ENCODE measurements at places on chromosomes 7 and 10.

DNA sequence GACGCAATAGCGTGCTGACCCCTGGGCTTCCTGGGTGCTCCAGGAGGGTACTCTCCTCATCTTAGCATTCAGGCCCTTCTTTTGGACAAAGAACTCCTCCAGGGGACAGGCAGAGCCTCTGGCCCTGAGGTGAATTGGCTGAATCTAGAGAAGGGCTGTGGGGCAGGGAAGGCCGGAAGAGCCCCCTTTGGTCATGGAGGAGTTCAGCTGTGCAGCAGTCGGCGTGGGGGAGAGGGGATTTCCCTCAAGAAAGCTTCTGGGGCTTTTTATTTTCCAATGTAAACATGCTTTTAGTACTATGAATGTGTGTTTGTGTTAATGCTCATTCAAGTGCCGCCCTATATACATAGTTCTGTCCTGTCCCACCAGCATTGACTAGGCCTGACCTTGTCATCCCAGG, 38.8 kb downstream of the FIGNL1 start:
- DNase-seq = no peak

- no peak for DNase-seq
Measured at GRCh38 chr10:30433306-30433729, 666 bp upstream of the MAP3K8 start.

DNA sequence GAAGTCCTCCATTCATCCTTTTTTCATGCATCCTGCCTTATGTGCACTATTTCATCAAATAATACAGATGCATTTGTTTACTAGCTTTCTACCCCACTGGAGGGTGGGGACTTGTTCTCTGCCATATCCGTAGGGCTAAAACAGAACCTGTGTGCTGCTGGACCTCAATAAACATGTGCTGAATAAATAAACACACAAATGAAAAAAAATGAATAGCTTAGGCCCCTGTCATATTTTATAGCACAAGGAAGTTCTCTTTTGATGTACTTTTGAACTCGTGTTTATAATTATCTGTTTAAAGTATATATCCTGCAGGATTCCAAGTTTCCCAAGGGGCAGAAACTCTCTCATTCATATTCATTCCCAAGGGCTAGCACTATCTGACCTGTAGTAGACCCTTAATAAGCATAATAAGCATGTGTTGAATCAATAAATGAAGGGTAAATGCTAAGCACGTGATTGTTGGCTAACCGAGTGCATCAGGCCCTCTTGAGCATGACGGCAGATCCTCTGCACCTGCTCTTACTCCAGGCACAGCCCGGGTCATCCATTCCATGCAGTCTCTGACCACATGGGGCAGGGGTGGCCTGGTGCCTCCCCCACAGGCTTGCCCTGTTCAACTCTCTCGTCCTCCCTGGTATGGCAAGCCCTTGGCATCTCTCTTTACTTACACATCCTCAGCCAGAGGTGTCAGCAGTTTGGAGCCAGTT, 474.1 kb upstream of the ZMIZ1 start:
- no peak for DNase-seq

GRCh38 chr7:153638821-153639435, 413.3 kb upstream of the DPP6 start:
- no peak for DNase-seq

DNA sequence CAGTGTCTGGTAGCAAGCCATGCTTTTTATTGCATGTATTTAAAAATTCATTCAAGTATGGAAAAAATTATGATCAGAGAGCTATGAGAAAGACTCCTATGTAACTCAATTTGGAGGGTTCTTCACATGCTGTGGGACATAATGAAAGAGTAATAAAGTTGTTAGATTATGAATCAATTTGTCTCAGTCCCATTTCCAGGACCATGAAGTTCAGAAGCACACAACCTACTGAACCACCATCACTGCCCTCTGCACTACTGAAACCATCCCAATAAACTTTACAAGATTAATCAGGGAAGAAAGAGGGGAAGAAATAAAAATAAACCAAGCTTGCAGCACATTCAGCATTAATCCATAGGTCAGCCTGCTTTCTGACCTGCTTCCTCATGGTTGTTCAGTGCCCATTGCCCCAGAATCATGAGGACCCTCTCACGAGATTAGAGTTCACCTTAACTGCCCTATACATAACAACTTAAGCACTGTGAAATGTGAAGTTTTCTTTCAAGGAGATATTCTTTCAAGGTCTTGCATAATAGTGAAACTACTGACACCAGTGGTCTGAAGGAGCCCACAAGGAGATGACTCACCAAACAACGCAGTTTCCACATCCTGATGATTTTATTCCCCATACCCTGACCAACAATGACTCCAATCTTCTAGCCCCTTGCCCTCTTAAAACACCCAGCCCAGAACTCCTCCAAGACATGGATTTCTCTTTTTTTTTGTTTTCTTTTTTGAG, 171.5 kb upstream of the ADCY1 start:
- peak; percentile 78 for DNase-seq

- no peak for DNase-seq
Measured at GRCh38 chr7:97118306-97118917, 914 bp downstream of the SDHAF3 start.

DNA sequence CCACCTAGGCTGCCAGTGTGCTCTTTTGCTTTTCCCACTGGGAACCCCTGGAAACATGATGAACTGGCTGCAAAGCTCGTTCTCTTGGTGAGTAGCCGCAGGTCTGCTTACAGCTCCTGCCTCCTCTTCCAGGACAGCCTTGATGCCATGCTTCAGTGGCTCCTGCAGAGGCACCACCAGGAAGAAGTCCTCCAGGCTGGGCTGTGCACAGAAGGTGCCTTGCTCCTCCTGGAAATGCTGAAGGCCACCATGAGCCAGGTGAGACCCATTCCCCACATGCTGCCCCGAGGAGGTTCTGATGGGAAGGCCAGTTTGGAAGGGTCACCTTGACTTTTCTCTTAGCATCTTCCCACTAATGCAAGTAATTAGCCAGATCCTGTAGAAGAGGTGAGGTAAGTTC, 125.8 kb downstream of the LRRC18 start:
- no peak for DNase-seq

DNA sequence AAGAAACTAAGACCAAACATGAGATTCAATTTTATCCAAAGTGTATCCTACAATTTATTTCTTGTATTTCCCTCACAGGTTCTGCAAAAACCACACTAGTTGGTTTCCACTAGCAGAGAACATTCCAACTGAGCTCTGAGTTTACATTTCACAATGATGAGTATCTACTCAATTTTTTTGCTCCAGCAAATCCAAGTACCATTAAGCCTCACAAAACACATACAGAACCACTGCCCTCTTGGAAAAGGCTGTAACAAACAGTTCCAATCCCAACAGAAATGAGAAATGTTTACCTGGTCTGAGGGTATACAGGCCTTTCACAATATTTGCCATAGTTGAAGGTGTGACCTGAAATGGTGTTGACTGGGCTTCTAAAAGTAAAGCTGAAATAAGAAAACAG, 59.9 kb downstream of the CACUL1 start:
- DNase-seq = no peak

DNA sequence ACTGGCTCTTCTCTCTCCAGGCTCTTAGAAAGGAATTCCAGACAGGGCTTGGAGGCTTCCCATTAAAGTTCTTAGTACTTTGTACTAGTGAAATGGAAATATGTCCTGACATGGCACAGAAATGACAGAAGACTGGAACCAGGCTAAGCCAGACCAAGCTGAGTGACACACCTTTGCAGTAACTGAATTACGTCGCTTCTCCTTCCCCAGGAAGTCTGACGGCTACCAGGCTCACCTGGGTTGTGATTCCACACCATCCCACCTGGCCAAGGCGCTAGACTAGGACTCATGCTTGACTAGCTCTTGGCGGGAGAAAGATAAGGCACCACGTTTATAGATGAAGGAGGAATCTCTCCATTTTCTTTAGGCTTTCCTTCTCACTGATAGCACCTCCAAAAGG, 50.7 kb upstream of the KCNIP2 start:
- no peak for DNase-seq

- DNase-seq = no peak
Measured at GRCh38 chr7:47647181-47647917, 65.4 kb upstream of the TNS3 start.

DNA sequence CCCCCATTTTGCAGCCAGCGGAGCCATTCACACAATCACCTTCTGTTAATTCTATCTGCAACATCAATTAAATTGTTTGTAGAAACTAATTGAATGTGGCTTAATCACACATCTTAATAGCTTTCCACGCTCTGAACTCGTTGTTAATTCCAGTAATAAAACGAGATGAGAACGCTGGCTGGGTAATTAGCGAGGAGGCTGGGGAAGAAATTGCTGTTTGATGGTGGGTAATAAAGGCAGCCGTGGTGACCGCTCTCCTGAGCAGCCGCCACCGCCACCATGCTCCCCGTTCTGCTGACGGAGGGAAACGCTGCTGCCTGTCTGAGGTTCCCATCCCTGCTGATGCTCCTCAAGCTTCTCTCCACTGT, 36.3 kb downstream of the GBX1 start:
- DNase-seq = no peak

- DNase-seq = no peak
Measured at GRCh38 chr7:20270371-20270770, 53.2 kb upstream of the MACC1 start.

DNA sequence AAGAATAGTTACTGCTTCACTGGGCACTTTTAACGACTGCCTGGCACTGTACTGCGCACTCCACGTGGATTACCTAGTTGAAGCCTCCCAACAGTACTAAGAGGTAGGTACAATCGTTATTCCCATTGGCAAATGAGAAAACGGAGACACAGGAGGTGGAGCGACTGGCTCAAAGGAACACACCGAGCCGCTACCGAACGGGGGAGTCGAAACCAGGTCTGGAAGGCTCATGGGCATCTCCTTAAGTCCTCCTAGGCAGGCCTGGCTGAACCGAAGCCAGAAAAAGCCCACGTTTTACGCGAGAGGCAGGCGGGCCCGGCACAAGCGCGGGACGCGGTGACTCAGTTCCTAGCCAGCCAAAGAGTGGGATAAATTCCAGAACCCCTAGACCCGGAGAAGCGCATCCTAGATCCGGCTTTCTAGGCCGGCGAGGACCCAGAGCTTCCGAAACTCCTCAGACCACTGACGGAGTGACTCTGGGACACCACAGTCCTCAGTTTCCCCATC, 472 bp downstream of the PDAP1 start:
- peak; percentile 64 for DNase-seq

- no peak for DNase-seq
Measured at GRCh38 chr7:150432915-150433892, 17.2 kb upstream of the GIMAP8 start.

DNA sequence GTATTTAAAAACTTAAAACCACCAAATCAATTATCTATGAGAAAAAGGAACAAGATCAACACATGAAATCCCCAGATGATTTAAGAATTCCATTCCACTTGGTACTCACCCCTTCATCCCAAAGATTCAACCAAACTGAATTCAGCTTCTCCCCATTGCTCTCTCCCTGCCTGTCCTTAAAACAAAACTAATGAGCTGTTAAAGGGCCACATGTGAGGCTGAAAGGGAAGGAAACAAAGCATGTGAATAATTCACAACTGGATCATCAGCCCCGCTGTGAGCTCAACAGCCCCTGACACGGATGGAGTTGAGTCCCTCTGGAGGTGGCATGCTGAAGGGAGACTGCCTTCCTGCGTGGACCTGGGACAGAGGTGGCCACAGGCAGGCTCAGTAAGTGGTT, 32.9 kb downstream of the VOPP1 start:
- no peak for DNase-seq

DNA sequence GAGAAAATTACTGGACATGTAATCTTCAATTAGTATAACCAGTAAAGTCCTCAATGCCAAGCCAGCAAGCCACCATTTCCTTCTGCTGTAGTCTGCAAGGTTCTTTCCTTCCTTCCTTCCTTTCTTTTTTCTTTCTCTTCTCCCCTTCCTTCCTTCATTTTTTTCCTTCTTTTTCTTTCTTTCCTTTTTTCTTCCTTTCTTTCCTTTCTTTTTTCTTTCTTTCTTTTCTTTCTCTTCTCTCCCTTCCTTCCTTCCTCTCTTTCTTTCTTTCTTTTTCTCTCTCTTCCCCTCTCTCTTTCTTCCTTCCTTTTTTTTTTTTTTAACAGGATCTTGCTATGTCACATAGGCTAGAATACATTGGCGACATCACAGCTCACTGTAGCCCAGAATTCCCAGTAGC, 369.8 kb downstream of the SEMA3D start:
- DNase-seq = no peak

- DNase-seq = no peak
Measured at GRCh38 chr10:49115796-49116508, 630 bp upstream of the VSTM4 start.

DNA sequence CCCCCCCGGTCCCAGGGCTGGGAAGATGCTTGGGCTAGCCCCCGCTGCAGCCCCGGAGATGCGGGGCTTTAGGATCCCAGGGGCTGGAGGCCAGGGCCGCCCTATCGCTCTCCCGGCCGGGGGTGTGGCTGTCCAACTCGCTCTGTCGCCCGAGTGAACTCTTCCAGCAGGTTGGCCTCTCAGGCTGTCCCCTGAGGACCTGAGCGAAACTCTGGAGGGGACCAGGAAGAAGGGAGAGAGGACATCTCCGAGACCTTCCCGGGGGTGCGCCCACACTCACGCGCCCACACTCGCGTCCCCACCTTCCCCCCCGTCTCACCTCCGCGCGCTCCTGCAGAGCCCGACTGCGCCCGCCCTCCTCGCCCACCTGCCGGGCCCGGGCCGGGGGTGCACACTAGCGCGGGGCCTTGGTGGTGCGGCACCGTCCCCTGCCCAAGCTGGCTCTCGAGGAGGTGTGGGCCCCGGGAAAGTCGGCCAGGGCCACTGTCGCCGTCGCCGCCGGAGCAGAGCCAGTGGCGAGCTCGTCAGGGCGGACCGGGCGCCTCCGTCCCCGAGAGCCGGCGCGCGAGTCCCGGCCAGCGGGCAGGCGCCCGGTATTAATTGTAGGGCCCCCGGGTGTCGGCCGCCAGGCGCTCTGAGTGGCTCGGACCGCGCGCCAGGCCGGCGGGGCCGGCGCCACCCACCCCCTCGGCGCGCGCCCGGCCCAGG, 101.7 kb upstream of the SVIL start:
- peak; percentile 61 for DNase-seq

DNA sequence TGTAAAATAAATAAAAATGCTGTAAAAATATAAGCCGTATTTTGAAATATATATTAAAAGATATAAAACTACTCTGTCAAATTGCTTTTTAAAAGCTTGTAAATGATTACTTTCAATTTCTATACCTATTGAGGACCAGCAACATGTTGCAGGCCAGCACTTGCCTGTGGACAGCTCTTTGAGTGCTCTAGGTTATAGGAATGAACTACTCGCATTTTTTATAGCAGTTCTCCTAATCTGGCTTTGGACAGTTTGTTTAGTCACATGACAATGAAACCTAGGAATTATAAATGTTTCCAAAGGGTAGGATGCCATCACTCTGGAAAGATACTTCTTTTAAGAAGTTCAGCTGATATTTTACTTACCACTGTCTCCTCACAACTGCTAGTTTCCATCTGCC, 117.7 kb upstream of the PTPRZ1 start:
- no peak for DNase-seq

GRCh38 chr10:68221196-68221595, 10.7 kb downstream of the ATOH7 start:
- peak; percentile 28 for DNase-seq

DNA sequence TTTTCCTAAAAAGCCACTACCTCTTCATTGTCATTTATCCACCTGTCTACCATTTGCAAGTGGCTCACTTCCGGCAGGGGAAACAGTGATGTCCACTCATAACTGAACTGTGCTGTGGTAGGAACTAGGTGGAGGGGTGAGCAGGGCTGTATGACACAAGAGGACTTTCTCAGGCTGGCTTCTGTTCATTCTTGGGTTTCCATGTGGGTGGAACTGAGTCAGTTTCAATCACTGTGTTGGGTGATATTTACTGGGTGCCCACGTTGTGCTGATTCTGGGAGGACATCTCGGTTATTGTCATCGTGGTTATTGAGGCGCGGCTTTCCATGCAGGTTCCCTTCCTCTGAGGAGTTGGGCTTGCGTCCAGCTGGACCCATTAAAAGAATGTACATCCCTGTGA, 38.8 kb downstream of the RAMP3 start:
- no peak for DNase-seq

Measured in mammary epithelial cell (primary cell).